Erythroblast (primary cell): ENCODE measurements at places on chromosomes 7 and 10.
A peak's percentile ranks its signal among the peaks of the same experiment; 100 is the strongest.

GRCh38 chr7:101968720-101969466, 151.5 kb downstream of the CUX1 start:
- no peak for DNase-seq

DNA sequence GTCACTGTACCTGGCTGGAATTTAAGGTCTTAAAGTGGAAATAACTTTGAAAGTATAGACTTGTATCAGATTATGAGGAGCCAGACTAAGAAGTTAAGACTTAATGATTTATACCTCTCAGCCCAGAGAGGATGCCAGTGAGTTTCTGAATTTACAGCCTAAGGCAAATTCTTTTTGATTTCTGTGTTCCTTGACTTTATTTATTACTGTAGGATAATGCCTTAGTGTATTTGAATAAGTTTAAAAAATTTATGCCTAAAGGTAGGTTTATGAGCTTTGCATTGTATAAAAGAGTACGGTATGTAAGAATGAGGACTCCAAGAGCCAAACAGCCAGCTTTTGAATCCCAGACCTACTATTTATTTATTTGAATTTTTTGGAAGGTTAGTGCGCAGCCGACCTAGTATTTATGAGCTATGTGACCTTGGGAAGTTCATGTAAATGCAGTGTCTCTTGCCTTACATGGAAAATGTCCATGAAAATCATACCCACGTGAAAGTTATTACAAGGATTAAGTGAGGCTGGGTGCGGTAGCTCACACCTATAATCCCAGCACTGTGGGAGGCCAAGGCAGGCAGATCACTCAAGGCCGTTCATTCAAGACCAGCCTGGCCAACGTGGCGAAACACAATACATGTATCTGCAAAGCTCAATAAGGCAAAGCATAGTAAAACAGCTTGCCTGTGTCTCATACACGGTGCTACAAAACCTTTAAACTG, 174.6 kb downstream of the AUTS2 start:
- DNase-seq, result no peak

DNA sequence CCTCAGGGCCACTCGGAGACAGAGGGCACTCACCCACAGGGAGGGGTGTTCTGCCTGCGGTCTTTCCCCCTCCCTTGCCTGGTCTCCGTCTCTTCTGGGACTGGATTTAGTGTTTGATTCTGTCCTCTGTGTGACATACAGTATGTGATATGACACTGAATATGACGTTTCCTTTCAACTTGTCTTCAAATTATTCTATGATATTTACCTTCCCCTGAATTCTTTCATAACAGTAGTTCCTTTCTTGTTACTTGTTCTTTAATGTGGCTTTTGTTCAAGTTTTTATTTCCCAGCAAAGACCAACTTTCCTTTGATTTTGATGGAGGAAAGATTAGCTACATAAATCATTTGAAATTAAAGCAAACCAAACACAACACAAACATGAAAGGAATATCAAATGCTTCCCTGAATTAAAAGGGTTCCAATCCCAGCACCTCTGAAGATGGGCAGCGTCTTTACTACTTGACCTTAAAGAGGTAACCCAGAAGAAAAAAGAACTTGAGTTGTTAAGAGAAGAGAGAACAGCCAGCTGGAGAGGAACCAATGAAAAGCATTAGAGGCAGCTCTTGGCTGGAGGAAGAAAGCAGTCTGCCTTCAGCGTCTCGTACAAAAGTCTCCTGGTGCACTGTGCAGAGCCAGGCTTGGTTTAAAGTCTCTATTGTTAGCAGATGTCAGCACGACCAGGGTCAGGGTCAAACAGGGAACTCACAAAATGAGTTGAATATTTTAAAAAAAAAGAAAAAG, 18.3 kb upstream of the RHEB start:
- DNase-seq, result no peak

DNA sequence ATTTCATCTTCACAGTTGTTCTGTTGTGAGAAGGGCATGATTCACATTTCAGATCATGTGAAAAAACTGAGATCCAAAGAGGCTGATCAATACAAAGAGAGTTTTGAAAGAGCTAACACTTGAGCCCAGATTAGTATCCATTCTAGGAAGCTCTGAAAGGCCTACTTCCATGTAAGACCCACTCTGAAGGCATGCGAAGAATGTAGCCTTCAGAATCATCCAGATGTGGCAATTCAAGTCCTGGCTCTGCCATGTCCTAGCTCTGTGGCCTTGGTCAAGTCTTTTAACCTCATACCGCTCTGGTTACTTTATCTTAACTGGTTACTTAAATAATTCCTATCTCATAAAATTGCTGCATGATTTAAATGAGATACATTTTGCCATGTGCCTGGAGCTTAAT, 111.1 kb downstream of the FZD1 start:
- no peak for DNase-seq

GRCh38 chr10:59950105-59950504, 43.7 kb upstream of the CCDC6 start:
- DNase-seq, result no peak

DNA sequence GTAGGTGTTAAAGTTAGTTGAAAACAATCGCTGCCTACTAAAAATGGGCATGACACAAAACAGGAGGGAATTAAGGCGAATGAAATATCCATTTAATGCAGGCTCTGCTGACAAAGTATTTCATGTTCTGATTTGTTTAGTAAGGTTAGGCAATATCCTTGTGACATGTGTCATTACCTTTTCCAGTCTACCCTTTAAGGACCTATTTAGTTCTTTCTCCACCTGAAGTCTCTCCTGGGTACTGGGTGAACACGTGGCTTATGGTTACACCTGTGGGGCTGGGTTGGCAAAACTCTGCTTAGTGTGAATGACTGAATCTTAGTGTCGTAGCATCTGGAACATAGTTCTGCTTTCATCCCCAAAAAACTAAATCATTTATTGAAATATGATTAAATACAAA, 313.5 kb downstream of the CCDC3 start:
- DNase-seq, result no peak

- peak; percentile 22 for DNase-seq
Observed at GRCh38 chr10:15369256-15370211, 1.6 kb downstream of the FAM171A1 start.

- DNase-seq, result no peak
Observed at GRCh38 chr7:75604408-75604807, 112.3 kb downstream of the SPDYE5 start.

- DNase-seq, result no peak
Observed at GRCh38 chr7:450741-451140, 68.9 kb downstream of the PDGFA start.

GRCh38 chr10:97182288-97182990, 3.3 kb downstream of the SLIT1 start:
- no peak for DNase-seq

DNA sequence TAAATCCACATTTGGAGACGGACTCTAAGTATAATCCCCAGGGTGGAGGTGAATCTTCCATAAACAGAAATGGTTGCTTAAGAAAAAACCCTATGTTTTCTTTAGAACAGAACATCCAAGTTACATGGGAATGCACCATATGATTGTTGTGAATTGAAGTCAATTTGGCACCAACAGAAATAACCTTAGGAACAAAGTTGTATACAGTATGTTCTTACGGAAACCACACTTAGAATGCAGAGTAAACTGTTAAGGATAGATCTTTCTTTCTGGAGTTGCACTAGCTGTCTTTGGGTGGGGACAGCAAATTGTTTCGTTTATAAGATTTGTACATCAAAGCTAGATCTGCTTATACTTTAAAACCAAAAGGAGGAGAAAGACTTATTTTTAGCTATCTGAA, 316.4 kb downstream of the PTEN start:
- no peak for DNase-seq

DNA sequence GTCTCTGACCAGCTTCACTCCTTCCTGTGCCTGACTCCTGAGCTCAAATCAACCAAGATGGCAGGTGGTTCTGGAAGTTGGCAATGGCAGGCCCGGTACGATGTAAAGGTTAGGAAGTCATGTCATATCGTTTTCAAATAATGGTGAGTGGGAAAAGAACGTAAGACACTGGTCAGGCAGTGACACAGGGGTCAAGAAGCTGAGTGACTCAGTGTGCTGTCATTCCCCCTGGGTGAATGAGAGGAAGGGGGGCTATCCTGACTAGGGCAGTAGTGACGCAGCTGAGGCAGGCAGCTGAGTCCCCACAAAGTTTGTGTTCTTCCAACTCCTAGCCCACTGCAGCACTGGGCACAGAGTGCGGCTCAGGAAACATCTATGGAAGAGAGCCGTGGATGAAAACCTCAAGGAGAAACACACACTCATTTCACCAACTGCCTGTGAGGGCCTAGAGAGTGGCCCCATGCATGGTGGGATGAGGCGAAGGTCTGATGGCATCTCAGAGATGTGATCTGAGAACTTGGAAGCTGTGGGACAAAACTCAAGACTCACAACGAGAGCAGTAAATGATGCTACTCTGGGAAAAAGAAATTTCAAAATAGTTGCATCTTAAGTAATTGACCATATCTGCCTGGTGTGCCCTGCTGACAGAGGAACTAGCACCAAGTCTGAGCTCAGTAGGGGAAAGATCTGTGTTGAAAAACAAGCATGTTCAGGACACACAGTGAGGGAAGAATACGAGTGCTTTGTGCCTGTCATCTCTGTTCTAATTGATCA, 23.2 kb downstream of the CREB3L2 start:
- DNase-seq, result no peak

DNA sequence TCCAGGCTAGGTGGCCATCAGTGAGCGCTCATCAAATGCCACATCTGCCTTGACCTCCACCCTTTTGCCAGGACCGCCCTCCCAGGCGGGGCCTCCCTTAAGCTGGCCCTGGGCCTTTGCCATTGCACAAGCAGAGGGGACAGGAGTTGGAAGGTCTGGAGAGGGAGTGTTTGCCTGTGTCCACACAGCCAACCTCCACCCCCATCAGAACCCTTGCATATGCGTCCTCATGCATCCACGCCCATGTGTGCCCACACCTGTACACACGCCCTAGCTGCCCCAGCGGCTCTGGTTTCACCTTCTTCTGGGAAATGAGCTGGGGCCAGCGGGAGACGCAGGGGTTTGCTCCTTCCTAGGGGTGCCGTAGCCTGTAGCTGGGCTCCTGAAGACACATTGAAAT, 64.0 kb downstream of the NEURL1 start:
- no peak for DNase-seq

- no peak for DNase-seq
Observed at GRCh38 chr10:89476150-89476549, 59.2 kb downstream of the SLC16A12 start.

DNA sequence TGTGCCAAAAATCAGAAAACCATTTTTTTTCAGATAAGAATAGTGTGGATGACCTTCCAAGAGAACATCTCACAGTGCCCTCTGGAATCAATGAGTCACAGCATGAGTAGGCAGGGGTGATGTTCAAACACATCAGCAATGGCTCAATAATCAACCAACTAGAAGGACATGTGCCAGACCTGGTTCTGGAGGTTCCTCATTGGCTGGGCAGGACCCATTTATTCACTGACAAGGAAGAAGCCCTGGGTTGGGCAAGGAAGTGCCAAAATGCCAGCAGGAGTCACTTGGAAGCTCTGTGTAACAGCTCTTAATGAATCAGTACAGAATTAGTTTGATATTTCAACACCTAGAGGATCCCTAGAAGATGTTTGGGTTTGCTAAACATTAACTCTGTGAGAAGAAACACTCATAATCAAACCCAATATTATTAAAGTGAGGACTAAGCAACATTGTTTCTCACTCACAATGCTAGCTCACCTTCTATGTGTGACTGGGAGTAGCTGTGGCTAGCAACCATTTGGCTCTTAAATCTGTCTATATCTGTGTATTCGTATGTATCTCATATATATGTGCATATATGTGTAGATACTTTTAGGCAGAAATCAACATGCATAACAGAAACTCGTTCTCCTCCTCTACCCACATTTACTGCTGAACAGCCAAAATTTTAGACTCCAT, 72.3 kb upstream of the APBB1IP start:
- DNase-seq, result no peak

GRCh38 chr10:29141761-29142160, 147.1 kb upstream of the LYZL1 start:
- DNase-seq, result no peak

DNA sequence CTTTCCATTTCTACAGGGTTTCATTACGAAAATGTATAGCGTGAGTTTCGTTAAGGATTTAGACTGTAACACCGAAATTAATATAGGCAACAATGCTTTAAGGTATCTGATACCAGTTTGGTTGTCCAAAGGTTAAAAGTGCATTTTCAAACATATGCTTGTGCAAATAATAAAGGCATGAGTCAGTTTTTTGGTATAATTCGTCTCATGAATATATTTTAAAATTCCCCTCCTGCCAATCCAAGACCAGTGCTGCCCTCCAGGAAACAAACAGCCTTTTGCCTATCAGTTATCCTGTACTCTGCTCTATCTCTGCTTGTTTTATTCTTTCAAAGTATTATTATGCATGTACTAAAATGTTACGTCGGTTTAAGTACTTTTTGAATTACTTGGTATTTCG, 2.0 kb downstream of the LCOR start:
- no peak for DNase-seq

GRCh38 chr7:35512716-35513115, 182.2 kb downstream of the HERPUD2 start:
- DNase-seq, result no peak

GRCh38 chr10:2660276-2660675, 407.1 kb upstream of the PFKP start:
- no peak for DNase-seq

- no peak for DNase-seq
Observed at GRCh38 chr10:29253690-29254029, 35.2 kb upstream of the LYZL1 start.

DNA sequence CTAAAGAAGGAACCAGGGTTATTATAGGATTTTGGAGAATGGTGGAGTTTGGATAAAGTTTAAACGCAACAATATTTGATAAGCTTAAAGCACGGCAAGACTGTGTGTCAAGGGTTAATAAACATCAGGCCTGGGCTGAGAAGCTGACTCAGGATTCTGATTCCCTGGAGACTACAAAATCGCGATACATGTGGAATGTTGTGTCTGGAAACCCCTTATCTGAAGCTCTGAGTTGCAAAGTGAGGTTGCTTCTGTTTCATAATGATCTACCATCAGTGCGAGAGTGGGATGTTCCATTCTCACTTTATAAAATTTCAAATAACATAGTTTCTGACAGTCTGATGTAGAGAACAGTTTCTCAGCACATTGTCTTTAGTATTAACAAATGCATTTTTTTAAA, 7.8 kb downstream of the C1GALT1 start:
- DNase-seq, result no peak

- no peak for DNase-seq
Observed at GRCh38 chr10:55446441-55447002, 645.5 kb upstream of the PCDH15 start.

DNA sequence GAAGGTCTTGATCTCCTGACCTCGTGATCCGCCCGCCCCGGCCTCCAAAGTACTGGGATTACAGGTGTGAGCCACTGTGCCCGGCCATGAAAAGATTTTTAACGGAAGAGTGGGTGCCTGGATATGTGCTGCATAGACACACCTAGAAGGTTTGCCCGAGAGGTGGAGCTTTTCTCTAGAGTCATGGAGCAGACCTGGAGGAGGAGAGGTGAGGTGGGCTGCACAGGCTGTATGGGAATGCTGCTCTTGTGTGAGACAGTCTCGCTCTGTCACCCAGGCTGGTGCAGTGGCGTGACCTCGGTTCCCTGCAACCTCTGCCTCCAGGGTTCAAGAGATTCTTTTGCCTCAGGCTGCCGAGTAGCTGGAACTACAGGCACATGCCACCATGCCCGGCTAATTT, 103.3 kb downstream of the ACTR3B start:
- no peak for DNase-seq

- no peak for DNase-seq
Observed at GRCh38 chr10:4334015-4334414, 492.0 kb upstream of the AKR1E2 start.
